ENCODE measurements at places on chromosomes 16 and 17.

GRCh38 chr17:27504188-27504995 lies 48.1 kb downstream of the KSR1 start:
- no peak for DNase-seq

DNA sequence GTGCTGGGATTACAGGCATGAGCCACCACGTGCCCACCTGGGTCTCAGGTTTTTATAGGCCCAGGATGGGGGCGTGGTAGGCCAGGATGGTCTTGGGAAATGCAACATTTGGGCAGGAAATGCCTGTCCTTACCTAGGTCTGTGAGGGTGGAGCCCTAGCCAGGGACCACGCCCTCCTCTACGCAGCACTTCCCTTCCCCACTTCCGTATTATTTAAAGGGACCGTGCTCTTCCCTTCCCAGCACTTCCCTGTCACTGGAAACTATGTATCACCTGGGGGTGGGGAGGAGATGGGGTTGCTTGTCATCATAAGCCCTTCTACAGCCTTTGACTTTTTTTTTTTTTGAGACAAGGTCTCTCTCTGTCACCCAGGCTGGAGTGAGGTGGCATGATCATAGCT lies 238.9 kb upstream of the NLRP1 start:
- no peak for DNase-seq

DNA sequence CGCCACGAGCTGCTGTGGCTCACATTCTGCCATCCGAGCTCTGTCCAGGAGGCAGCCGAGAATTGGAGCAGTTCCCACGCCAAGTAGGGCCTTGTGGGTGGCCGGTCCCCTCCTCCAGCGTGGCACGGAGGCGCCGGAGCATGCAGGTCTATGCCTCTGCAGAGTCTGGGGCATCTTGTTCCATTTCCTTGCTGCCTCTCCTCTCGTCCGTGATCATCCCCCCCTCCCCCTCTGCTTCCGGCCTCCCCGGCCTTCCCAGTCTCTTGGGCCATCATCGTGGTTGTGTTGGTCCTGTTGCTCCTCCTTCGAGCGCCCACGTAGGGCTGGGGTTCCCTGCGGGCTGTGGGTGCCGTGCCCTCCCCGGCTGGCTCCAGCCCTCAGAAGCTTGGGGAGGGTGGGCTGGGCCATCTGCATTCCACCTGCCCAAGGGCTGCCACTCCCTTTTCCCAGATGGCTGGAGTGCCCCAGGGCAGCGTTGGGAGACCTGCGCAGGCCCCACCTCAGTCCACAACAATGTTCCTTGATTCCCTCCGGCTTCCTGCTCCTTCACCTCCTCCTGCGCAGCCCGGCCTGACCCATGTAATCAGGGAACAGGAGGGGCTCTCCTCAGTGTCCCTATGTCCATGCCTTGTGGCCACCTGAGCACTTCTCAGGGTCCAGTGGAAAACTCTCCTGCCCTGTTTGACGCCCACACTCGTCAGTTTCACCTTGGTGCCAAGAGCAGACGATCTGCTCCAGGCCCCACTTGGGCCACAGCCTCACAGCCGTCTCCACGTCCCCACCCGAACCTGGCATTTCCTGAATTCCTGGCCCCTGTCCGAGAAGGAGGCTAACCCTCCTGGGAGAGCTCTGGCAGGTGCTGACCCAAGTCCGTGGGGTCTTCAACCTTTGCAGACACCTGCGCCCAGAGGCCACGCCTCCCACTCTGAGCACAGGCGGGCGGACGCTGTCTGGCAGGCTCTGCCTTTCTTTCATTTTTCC lies 37.1 kb downstream of the BAIAP2 start:
- DNase-seq = no peak

DNA sequence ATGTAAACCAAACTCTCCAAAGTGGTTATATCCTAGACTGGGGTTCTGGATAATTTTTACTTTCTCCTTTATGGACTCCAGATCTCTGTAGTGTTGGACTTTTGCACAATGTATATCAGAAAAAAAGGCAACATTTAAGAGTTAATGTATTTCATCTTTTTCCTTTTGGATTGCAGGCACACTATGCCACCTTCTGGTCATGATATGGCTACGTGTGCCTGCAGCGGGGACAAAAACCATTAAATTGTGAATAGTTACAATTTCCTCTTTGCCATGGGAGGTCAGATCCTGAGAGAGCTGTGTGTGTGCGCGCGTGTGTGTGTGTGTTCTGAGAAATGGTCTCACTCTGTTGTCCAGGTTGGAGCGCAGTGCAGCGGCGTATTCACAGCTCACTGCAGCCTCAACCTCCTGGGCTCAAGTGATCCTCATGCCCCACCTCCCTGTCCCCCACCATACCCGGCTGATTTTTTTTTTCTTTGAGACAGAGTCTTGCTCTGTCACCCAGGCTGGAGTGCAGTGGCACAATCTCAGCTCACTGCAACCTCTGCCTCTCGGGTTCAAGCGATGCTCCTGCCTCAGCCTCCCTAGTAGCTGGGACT lies 4.3 kb upstream of the SGF29 start:
- DNase-seq = no peak
